HL-60 (cell line): ENCODE measurements at places on chromosomes 2 and 18.

- no peak for DNase-seq
Measured at GRCh38 chr2:2826621-2827020, 495.5 kb upstream of the MYT1L start.

GRCh38 chr18:7682321-7682720 lies 115.2 kb downstream of the PTPRM start:
- DNase-seq: no peak

GRCh38 chr2:98697651-98698337 lies 33.1 kb downstream of the MGAT4A start:
- no peak for DNase-seq

DNA sequence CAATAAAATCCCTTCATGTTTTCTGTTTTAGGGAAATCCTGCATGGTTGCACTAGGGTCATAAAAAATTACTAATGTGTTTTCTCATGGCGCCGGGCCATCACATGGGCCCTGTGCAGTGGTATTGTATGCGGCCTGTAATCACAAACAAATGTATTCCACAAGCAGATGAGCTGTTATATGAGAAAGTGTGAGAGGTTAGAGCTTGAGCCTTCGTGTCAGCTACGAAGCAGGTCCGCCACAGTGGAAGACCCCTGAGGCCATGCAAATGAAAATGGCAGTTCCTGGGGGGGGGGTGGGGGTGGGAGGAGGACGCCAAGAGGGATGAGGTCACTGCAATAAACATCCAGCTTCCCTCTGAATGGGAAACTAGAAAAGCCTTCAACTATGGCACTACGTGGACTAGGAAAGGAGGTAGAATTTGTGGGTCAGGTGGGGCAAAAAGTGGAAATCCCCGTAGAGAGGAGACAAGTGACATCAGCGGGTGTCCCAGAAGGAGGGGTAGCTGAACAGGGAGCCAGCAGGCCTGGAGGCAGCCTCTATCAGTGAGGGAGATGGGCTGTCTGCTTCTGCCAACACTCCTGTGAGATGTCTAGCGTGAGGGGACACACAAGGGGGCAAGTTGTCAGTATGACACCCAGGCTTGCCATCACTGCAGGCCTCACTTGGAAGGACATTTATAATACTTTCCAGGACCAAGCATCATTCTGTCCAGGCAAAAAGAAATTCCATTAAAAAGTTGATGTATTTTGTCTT lies 130.3 kb upstream of the CTAGE1 start:
- DNase-seq: no peak

DNA sequence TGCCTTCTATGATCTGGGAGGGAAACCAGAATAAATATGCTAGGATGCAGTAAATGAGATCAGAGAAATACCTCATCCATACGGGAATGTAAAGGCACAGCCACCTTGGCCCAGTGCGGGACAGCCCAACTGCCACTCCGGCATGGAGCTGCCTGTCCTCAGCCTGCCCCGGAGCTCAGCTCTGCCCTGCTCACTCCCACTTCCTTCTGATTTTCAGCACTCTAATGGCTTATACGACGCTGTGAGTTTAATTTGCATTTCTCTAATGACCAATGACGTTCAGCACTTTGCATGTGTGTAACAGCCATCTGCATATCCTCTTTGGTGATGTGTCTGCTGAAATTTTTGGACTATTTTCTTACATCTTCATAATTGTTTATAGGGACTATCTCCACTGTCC lies 172.5 kb upstream of the RAB6C start:
- no peak for DNase-seq

DNA sequence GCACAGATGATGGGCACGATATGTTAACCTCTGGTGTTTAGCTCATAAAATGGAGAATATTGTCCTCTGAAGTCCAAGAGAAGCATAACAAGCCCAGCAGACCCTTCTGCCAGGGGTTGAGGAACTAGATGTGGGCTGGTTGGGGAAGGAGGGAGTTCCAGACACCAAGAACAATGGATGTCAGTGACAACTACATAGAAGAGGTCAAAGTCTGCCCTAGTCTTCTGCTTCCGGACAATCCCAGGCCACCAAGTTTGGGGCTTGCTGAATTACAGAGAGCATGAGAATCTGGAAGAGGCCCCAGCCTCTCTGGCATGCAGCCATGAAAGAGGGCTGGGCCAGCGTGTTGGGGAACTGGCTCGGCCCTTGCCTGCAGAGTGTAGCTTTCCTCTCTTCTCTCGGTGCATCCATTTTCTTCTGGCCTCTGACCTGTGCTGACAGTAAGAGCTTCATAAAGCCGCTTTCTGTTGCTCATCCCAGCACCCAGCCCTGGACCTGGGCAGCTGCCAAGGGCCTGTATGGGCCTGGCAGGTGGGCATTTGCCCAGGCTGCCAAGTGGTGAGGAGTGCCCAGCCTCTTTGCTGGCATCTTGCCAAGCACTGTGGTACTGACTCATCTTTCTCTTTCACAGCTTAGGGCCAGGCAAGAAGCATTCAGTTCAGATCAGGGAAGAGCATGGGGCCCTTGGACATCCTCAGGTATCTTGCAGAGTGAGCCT lies 14.6 kb upstream of the LAPTM4A start:
- DNase-seq: peak; percentile 27
